Dermis blood vessel endothelial cell (primary cell): ENCODE measurements at places on chromosomes 16 and 17. TPM values are rescaled to one million over a fixed set of nuclear protein-coding genes. Genes with fewer than 3 reads are reported as not detected.

The USH1G gene
- not detected in 2 replicates for total RNA-seq

The HOXB6 gene
- 7.5 and 11.9 TPM in 2 replicates for total RNA-seq

The CRHR1 gene
- total RNA-seq = not detected in 2 replicates

The EVI2B gene
- total RNA-seq = under 0.01 and 0.19 TPM in 2 replicates

The MARVELD3 gene
- total RNA-seq = not detected in 2 replicates

The C16orf74 gene
- total RNA-seq = 9.4 and 12.4 TPM in 2 replicates

The TNFSF13 gene
- 0.88 and 1.2 TPM in 2 replicates for total RNA-seq

The TBC1D3H gene
- total RNA-seq = not detected in 2 replicates

The KRTAP4-4 gene
- total RNA-seq = not detected in 2 replicates

The EPX gene
- total RNA-seq = not detected in 2 replicates

The RBFOX1 gene
- not detected in 2 replicates for total RNA-seq

The CLCN7 gene
- 69.9 and 96.7 TPM in 2 replicates for total RNA-seq

The CSH2 gene
- not detected in 2 replicates for total RNA-seq

The DNAH2 gene
- 0.42 TPM in 1 of 2 replicates, not detected in the other for total RNA-seq

The SULT1A1 gene
- 1.2 and 4.4 TPM in 2 replicates for total RNA-seq

The SLC13A2 gene
- total RNA-seq = not detected in 2 replicates

The CDK5R1 gene
- total RNA-seq = 1.4 and 1.9 TPM in 2 replicates

The OMG gene
- total RNA-seq = 3.1 and 4.4 TPM in 2 replicates

The NOD2 gene
- 0.51 and 1.6 TPM in 2 replicates for total RNA-seq

The USP32 gene
- 53.6 and 85.3 TPM in 2 replicates for total RNA-seq

The TMC6 gene
- total RNA-seq = 69.6 and 70.2 TPM in 2 replicates

The METTL9 gene
- total RNA-seq = 200 and 265 TPM in 2 replicates

The KRTAP17-1 gene
- not detected in 2 replicates for total RNA-seq

The SOX9 gene
- total RNA-seq = 0.17 TPM in 1 of 2 replicates, not detected in the other

The ZNF624 gene
- 3.9 and 7.0 TPM in 2 replicates for total RNA-seq

The CCL3 gene
- total RNA-seq = not detected in 2 replicates

The SEZ6L2 gene
- total RNA-seq = 0.68 and 2.2 TPM in 2 replicates

The PIPOX gene
- 0.93 and 3.1 TPM in 2 replicates for total RNA-seq
